ENCODE measurements at places on chromosomes 11 and 22. TPM values are rescaled to one million over a fixed set of nuclear protein-coding genes. Genes with fewer than 3 reads are reported as not detected.
A peak's percentile ranks its signal among the peaks of the same experiment; 100 is the strongest.

GRCh38 chr11:121886996-121887395, 229.0 kb downstream of the BLID start:
- H3K4me1 ChIP-seq: no peaks in the 10 kb centered on the region
- DNase-seq: no peak
- no peak overlapping the region for H3K4me3 ChIP-seq
- no peak overlapping the region for H3K27ac ChIP-seq
- no peaks in the 10 kb centered on the region for H3K27me3 ChIP-seq

ARVCF gene
- 25.4 TPM for total RNA-seq

DNA sequence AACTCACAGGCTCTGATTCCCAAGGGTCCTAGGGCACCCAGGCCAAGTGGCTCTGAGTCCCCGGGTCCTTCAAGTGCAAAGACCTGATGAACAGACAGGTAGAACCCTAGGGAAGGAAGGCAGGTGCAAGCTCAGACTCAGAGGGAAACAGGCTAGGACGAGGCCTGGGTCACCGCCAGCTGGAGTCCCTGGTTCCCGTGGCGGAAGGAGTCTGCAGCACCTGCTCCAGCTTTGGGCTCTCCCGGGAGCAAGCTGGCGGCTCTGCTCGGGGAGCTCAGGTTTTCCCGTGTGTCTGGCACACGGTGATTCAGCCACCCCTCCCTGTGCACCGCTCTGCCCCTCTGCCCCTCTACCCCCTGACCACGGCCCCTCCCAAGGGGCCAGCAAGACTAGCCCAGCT, 59.8 kb downstream of the WNT7B start:
- no peak for DNase-seq
- no peak overlapping the region for H3K4me3 ChIP-seq

- no peaks in the 10 kb centered on the region for H3K36me3 ChIP-seq
- H3K4me1 ChIP-seq: peaks cover 20% of the 10 kb centered on the region
- no peak for DNase-seq
Observed at GRCh38 chr11:75174781-75175370, 24.0 kb downstream of the SLCO2B1 start.

DNA sequence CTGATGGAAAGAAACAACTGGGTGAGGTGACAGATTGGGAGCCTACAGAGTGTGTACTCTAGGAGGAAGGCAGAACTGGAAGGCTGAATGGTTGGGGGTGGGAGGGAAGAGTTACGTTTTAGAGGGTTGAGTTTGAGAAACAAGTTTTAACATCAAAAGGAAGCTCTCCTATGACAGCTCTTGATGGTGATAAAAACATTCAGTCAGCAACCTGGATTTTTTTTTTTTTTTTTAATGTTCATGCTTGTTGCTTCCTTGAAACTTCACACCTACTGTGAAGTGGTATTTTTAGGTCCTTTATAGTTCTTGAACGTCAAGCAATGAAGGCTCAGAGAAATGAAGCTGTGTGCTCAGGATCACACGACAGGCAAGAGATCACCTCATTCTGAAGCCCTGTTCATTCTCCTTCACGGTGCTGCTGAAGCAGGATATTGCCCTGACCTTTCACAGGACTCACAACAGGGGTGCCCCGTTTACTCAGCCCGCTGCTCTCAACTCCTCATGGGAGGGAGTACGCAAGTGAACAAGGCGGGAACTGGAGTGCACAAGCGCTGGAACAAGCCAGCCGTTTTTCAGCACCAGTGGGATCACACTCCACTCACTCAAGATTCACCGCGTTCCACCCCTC, 1.6 kb upstream of the TMEM109 start:
- no peak overlapping the region for H3K4me3 ChIP-seq
- H3K4me1 ChIP-seq: peaks cover 30% of the 10 kb centered on the region
- H3K36me3 ChIP-seq: no peaks in the 10 kb centered on the region
- no peaks in the 10 kb centered on the region for H3K27me3 ChIP-seq
- no peak for DNase-seq
- H3K27ac ChIP-seq: peak overlapping the region; percentile 48

DNA sequence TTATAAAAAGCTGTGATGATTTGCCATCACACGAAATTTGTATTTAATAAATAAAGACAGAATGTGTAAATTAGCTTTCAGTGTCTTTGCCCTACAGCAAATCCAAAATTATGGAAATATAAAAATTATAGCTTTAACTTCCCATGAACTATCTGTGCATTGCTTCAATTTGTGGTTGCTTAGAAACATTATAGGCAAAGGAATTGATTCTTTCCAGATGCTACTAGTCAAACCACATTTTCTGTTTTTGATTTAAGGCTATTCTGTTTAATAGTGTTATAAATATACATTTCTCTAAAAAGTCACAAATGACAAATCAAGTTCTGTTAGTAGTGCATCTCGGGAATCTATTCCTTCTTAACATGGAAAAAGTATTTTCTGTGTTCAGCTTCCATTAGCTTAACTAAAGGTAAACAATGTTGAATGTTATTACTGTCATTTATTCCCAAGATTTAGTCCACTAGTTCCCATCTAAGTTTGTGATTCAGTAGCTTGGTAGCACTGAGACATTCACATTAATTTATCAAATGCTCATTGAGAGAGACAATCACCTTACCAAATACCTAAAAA, 1086.3 kb upstream of the CCDC90B start:
- no peaks in the 10 kb centered on the region for H3K4me1 ChIP-seq
- no peaks in the 10 kb centered on the region for H3K36me3 ChIP-seq
- H3K27ac ChIP-seq: no peak overlapping the region
- H3K27me3 ChIP-seq: no peaks in the 10 kb centered on the region
- H3K4me3 ChIP-seq: no peak overlapping the region

DNA sequence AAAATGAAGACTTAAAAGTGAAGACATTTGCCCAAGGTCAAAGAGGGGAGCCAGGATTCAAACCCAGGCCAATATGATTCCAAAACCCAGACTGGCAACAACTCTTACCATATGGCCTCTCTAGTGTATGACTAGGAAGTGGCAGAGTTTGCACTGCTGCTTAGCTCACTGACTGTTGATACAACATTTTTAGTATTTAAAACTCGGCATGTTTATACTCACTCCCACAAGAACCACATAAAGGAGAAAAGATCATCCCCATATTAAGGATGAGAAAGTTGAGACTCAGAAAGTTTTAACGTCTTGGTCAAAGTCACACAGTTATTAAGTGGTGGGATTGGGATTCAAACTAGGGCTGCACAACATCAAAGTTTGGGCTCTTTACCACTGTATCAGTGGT, 81.7 kb downstream of the CCDC34 start:
- H3K36me3 ChIP-seq: no peaks in the 10 kb centered on the region
- no peak overlapping the region for H3K4me3 ChIP-seq
- H3K27me3 ChIP-seq: no peaks in the 10 kb centered on the region
- no peak overlapping the region for H3K27ac ChIP-seq
- peaks cover 6% of the 10 kb centered on the region for H3K4me1 ChIP-seq

ARHGAP20 gene
- 6.6 TPM for total RNA-seq

THAP12 gene
- total RNA-seq: 36.8 TPM

GRCh38 chr11:104487046-104487806, 323.3 kb upstream of the PDGFD start:
- H3K27me3 ChIP-seq: no peaks in the 10 kb centered on the region
- H3K4me1 ChIP-seq: no peaks in the 10 kb centered on the region
- H3K4me3 ChIP-seq: no peak overlapping the region
- H3K36me3 ChIP-seq: no peaks in the 10 kb centered on the region
- DNase-seq: no peak

INPP5J gene
- total RNA-seq: 4.5 TPM

DNA sequence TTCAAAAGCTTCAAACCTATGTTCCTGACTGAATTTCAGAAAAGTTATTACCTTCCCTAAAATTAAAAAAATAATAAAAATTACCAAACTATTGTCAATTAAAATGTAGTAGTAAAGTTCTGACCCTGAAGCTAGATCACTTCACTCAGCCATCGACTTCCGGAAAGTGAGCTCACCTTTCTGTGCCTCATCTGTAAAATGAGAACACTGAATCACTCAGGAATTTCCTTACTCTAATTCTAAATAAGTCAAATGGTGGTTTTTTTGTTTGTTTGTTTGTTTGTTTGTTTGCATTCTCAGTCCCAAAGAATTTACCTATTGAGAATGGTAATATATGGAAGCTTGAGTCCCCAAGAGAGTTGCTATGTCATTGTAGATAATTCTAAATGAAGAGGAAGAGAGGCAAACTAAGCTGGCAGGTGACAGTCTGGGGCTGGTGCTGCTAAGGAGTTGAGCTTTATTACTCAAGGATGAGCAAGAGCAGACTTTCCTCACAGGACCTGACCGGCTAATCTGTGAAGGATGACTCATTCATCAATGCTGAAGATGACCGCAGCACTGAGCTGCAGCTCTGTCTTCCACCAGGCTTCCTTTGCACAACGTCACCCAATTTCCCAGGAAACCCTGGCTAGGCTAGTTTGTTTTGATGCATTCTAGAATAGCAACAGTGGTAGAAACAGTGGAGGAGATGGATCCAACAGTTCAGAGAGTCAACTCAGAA, 248.8 kb downstream of the RAB38 start:
- H3K27me3 ChIP-seq: no peaks in the 10 kb centered on the region
- H3K27ac ChIP-seq: no peak overlapping the region
- no peaks in the 10 kb centered on the region for H3K4me1 ChIP-seq
- no peak for DNase-seq

DNA sequence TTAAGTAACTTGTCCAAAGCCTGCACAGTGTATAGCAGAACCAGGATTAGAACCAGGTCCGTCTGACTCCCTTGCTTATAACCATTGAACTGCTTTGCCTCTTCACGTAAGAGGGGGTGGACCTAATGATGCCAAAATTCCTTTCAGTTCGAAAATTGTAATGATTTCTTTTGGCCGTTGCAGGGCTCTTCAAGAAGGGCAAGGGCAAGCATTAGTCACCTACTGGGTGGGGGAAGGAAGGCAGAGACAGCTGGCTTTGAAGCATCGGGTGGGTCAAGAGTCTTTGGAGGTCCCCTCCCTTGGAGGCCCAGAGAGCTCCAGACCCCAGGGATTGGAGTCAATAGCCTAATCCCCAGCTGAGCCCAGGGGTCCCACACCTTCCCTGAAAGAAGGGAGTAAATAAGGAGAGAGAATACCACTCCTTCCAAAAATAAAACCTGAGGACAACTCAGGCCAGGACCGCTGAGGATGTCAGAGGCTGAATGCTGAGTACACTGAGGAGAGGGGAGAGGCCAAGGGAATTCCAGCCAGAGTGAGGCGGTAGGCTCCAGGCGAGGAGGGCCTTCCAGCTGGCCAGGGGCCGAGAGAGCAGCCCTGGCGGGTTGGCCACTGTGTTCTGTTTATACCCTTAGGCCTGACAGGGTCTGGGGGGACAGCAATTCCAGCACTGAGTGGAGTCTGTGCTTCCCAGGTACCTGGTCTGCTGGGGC, 14.1 kb downstream of the CREB3L1 start:
- no peak overlapping the region for H3K4me3 ChIP-seq
- H3K36me3 ChIP-seq: no peaks in the 10 kb centered on the region
- peaks cover 4% of the 10 kb centered on the region for H3K27me3 ChIP-seq
- H3K4me1 ChIP-seq: peaks cover 45% of the 10 kb centered on the region

CCDC89 gene
- 1.2 TPM for total RNA-seq

KDM2A gene
- total RNA-seq: 79.5 TPM

- H3K27ac ChIP-seq: no peak overlapping the region
- H3K36me3 ChIP-seq: no peaks in the 10 kb centered on the region
- H3K4me3 ChIP-seq: no peak overlapping the region
- no peak for DNase-seq
- peaks cover 4% of the 10 kb centered on the region for H3K4me1 ChIP-seq
Observed at GRCh38 chr22:46143491-46144147, 6.7 kb upstream of the PPARA start.

GRCh38 chr22:43432883-43433415, 21.1 kb downstream of the MPPED1 start:
- no peak overlapping the region for H3K27ac ChIP-seq
- H3K4me1 ChIP-seq: no peaks in the 10 kb centered on the region
- peak; percentile 21 for DNase-seq
- H3K4me3 ChIP-seq: no peak overlapping the region

MMP7 gene
- 16.0 TPM for total RNA-seq

PANX3 gene
- total RNA-seq: not detected

DNA sequence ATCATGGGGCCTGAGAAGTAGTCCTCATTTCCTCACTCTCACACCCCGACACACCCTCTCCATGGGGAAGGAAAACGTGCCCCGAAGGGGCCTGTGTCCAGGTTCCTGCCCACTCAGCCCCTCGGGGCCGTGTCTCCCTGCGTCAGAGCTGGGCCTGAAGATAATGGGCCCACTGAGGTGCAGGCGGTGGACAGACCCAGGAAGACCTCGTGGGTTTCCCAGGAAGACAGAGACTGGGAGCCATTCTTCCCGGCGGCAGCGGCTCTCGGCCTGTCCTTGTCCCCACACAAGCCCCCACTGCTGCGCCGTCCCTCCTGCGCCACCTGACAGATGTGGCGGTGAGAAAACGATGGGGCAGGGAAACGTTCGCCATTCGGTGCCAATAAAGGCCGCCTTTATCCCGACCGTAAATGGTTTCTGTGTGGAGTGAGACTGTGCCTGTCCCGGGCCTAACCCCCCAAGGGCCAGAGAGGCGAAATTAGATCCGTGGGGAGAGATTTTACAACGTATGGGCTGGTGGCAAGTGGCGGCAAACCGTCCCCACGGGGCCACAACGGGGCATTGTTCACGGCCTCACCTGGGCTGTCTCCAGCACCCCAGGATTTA, 89.0 kb downstream of the CDKN1C start:
- H3K4me1 ChIP-seq: peaks cover 1% of the 10 kb centered on the region
- DNase-seq: peak; percentile 40
- H3K27ac ChIP-seq: no peak overlapping the region
- no peaks in the 10 kb centered on the region for H3K27me3 ChIP-seq

C1QTNF4 gene
- 0.55 TPM for total RNA-seq

Measured in upper lobe of right lung (tissue), 1 donor.